ENCODE measurements at places on chromosomes 7 and 10.
A peak's percentile ranks its signal among the peaks of the same experiment; 100 is the strongest.

DNA sequence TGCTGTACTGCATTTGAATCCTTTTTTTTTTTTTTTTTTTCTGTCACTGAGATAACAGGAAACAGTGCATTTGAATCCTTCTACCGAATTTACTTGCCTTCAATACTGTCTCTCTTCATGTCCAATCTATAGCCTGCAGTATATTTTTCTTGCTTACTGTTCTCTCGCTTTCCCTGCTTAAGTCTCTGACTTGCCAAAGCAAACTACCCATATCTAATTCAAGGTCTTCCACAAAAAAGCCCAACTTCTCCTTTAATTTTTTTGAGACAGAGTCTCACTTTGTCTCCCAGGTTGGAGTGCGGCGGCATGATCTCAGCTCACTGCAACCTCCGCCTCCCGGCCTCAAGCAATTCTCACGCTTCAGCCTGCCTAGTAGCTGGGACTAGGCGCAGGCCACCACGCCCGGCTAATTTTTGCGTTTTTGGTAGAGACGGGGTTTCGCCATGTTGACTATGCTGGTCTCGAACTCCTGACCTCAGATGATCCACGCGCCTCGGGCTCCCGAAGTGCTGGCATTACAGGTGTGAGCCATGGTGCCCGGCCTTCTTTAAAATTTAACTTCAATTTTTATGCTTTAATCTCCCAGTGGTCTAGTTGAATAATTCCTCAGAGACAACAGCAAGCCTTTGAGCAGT, 882 bp downstream of the PDCD11 start:
- DNase-seq = no peak

GRCh38 chr7:116994611-116995010, 41.3 kb downstream of the ST7 start:
- no peak for DNase-seq

DNA sequence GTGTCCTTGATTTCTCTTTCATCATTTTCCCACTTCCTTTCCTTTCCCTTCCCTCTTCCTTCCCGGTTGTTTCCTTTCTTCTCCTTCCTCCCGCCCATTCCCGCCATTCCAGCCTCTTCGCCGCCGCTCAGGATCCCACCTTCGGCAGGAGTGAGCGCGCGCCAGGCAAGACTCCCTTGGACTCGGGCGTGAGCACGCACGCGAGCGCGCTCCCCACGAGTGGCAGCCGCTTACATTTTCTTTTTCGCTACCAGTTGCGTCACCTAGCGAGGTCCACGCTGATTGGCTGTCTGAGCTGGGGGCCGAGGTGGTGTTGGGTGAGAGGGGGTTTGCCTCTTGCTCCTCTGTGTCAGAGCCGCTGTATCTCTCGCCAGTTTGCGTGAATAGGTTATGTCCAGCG, 11.8 kb downstream of the ZAN start:
- DNase-seq = no peak

DNA sequence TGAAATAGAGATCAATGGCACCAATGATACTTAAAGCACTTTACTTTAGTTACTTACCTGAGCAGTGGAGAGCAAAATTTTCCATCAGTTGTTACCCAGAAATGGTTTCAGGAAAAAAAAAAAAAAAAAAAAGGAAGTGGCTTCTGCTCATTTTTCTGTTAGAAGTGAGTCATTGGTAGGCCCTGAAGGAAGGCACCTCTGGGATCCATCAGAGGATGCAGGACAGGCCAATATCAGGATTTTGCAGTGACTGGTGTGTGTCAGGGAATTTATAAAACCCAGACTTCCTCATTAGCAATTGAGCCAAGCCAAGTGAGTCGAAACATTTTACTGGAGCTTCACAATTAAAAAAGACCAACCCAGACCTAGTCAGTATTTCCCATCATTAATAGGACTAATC, 2.3 kb upstream of the SMIM30 start:
- no peak for DNase-seq

DNA sequence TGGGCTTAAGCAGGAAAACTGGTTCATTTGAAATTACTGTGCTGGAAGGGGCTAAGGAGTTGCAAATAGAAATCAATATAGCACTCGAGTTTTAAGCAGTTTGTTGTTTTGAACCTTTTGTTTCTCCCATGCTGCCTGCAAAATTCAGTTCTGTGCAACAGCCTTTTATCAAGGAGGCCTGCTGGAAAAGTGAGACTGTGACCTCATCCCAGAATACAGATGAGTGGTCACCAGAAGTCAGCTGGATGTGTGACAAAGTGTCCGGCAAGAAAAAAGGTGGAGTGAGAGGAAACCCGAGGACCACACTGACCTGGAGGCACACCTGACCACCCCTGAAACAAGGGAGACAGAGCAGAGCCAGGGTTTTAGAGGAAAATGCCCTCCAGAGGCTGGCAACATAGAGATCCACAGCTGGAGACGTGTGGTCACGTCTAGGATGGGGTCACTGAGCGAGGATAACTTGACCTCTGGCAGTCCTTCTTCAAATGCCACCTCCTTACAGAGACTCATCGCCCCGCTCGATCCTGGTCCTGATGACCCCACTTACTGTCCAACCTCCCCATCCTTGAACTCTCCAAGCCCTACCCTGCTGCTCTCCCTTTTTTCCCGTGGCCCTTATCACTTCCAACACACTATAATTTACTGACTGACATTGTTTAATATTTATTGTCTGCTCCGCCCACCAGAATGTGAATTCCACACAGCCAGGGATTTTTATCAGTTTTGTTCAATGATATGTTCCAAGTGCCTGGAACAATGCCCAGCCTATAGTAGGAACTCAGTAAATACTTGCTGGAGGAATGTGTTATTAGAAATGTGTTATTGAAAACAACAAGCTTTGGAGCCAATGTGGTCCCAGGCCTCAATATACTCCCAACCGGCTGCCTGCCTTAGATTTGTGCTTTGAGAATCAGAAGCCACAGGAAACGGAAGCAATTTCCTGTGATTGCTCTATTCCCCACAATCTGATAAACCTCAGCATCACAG, 243.8 kb downstream of the GLI3 start:
- DNase-seq = peak; percentile 26

DNA sequence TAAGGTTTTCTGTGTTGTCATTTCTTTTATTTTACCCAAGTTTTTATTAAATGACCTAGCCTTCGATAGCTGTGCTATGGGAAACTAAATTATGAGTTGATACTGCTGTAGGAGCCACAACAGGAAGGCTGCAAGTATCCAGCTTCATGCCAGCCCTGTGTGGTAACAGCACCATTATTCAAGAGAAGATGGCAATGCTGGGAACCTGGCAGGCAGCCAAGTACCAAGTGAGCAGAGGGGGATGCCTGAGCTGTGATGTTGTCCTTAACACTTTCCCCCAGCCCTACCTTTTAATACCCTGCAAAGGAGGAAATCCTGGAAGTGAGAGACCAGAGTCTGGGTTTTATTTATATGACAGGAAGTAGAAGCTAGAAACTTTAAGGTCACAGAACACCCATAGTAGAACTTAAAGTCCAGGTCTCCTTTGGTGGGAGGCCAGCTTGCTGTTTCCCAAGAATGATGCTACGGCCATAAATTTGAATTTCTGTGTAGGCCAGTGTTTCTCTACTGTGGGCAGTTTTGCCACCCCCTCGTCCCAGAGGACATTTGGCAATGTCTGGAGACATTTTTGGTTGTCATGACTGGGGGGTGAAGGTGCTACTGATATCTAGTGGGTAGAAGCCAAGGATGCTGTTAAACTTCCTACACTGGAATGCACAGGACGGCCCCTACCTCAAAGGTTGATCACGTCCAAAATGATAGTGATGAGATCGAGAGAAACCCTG, 9.2 kb upstream of the ATXN7L1 start:
- no peak for DNase-seq

- no peak for DNase-seq
Observed at GRCh38 chr10:624605-625332, 64.7 kb downstream of the DIP2C start.

GRCh38 chr7:17680026-17680425, 260.3 kb downstream of the SNX13 start:
- DNase-seq = no peak

GRCh38 chr7:138610671-138611170, 90.4 kb downstream of the SVOPL start:
- DNase-seq = no peak

DNA sequence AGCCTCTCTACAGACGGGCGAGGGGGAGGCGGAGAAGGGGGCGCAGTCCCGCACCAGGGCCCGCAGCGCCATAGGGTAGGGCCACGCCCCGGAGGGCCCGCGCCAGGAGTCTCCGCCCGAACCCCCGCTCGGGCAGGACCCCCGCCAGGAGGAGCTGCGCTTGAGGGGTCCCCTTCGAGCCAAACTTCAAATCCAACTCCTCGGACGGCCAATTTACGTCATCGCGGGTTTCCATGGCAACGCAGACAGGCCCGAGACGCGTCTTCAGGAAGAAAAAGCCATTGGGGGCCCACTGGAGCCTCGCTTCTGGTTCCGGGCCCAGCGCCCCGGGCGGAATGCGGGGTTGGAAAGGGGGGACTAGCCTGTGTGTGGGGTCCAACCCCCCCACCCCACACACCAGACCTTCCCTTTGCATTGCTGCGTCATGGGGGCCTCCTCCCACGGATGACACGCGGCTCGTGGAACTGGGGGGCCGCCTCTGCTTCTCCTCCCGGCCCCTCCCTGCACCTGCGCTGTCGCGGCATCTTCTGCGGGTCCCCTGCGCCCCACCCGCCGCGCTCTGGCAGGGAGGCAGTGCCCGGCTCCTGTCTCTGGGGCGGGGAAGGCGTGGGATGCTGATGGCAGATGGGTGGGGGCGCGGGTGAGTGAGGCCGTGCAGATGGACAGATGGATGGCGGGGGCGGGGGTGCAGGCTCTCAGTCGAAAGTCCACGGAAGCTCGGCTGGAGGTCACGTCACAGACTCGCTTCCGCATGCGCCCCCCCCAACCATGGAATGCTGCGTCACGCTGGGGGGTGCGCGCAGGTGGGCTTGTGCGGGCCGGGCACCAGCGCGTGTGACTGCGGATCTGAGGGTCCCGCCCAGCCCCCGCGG, 1.2 kb downstream of the CALY start:
- no peak for DNase-seq

- no peak for DNase-seq
Observed at GRCh38 chr10:62866451-62866850, 50.3 kb upstream of the EGR2 start.

GRCh38 chr10:113350311-113351040, 202.4 kb upstream of the HABP2 start:
- no peak for DNase-seq

- DNase-seq = no peak
Observed at GRCh38 chr7:116543664-116544063, 18.8 kb downstream of the CAV1 start.

- DNase-seq = no peak
Observed at GRCh38 chr10:53045315-53045714, 272.7 kb upstream of the MBL2 start.

GRCh38 chr10:94617389-94617944, 66.1 kb upstream of the CYP2C18 start:
- DNase-seq = peak; percentile 24

DNA sequence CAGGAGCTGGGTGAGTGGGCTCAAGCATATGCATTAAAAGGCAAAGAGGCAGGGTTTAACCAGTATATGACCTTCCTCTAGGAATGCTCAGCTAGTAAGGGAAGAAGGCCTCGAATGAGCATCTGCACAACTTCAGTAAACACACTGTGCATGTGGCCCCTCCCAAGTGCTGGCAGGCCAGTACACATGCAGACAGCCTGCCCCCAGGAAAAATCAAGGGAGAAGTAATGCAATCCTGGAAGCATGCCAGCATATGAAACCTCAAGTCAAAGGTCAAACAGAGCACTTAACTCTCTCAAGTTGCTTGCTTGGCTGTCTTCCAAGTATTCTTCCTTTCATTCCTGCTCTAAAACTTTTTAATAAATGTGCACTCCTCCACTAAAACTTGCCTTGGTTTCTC, 208.4 kb downstream of the ACTR3B start:
- DNase-seq = no peak

GRCh38 chr7:44637788-44638594, 31.6 kb downstream of the OGDH start:
- no peak for DNase-seq

DNA sequence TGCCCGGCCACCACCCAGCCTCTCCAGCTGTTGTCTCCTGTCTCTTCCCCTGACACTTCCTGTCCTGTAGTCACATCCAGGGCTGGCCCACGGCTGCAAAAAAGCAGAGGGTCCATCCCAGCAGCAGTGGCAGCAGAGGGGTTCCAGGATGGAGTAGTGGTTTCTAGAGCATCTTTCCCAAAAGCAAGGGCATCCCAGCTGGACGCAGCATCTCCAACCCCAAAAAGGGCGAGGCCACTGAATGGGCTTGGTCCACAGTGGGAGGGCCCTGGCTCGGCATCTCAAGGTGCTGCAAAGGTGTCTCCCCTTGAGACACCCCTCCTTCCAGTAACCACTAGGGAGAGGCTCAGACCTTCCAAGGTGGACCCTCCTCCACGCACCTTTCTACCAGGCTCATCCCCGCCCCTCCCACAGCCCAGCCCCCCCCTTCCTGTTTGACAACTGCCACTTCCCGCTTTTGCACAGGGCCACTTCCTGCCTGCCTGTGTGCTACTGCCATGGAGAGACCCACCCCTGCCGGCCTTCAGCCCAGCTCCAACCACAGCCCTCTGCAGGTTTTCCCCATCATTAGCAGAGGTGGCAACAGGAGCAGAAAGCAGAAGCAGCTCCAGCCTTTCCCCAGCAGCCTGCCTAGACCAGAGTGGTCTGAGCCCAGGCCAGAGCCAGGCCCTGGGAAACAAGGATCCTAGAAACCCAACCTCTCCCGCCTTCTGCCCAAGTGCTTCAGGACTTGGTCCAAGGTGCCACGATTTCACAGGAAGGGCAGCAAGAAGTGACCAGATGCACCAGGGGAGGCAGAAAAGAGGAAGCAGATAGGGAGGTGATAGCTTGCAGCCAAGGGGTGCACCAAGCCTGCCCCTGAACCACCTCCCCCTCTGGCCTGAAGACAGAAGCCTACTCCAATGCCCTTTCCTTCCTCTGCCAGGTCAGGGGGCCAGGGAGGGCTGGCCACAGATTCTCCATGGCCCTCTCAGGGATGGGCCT, 8.6 kb downstream of the CAMK2G start:
- peak; percentile 76 for DNase-seq

DNA sequence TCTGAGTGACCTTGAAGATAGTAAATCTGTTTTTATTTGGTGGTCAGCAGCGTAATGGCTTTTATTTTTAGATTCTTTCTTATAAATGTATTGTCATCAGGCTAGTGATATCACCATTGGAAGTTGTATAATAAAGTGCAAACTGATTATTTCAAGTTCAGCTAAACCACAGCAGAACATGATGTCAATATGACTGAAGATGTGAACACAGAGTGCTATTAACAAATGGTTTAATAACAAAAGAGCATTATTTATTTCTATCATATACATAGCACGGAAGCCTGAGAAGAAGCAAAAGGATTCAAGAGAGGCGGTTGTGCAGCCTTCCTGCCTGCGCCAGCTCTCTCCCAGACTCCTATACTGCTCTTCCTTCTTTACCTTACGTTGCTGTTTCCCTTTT, 142.7 kb downstream of the SDK1 start:
- DNase-seq = no peak

GRCh38 chr7:110311556-110311955, 779.4 kb upstream of the LRRN3 start:
- DNase-seq = no peak

GRCh38 chr7:127654404-127655394, 2.7 kb downstream of the SND1 start:
- DNase-seq = no peak

Measured in Jurkat, Clone E6-1 (cell line).